ENCODE measurements at places on chromosomes 3 and 15.

DNA sequence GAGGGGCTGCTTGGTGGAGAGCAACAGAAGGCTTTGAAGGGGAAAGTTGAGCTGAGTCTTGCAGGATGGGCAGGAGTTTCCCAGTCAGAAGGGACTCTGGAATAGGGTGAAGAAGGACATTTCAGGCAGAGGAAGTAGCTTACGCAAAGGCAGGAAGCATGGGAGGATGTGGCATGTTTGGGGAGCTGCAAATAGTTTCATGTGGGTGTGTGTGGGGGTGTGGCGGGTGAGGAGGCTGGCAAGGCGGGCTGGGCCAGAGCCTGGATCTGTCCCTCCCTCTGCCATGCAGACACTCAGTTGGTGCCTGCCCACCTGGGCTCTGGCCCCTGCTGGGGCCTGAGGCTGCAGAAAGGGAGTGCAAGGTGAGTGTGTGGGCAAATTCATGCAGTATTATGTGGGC, 10.4 kb downstream of the TEX264 start:
- DNase-seq: no peak

GRCh38 chr15:81097890-81098280, 36.2 kb upstream of the CFAP161 start:
- DNase-seq: peak; percentile 60

GRCh38 chr3:99761415-99762165, 56.1 kb upstream of the CMSS1 start:
- DNase-seq: no peak

- peak; percentile 64 for DNase-seq
Measured at GRCh38 chr3:71585887-71586809, 2.6 kb upstream of the FOXP1 start.

DNA sequence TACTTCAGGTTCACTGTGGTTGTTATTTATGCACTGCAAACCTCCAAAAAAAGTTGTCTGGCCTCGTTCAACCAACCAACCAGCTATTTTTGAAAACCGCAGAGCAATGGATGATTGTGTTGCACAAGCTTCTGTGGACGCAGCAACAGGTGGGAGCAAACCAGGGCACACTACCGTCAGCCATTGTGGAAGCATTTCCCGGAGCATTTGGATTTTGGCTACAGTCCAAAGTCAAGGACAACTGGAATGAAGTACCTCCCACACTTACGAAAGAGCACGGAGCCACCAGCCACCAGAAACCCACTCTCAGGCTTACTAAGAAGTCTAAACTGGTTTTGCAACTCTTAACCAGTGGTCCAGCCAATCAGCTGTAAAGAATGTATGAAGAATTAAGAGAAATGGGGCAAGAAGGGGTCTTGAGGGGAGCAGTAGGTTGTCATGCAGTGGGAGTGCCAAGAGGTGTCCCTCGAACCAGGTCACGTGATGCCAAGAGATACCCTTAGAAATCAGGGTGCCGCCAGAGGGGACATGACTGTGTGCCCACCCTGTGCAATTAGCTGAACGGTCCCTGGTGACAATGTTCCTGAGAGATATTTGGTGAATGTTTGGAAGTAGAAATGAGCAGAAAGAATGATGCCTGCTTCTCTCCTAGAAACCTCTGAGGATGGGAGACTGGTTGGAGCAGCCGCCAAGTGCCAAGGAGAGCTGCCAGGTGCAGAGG, 68.9 kb upstream of the PCSK6 start:
- no peak for DNase-seq

GRCh38 chr15:43792761-43793476, 799 bp downstream of the SERF2 start:
- DNase-seq: no peak

GRCh38 chr15:69595009-69595791, 142.6 kb downstream of the RPLP1 start:
- peak; percentile 32 for DNase-seq

DNA sequence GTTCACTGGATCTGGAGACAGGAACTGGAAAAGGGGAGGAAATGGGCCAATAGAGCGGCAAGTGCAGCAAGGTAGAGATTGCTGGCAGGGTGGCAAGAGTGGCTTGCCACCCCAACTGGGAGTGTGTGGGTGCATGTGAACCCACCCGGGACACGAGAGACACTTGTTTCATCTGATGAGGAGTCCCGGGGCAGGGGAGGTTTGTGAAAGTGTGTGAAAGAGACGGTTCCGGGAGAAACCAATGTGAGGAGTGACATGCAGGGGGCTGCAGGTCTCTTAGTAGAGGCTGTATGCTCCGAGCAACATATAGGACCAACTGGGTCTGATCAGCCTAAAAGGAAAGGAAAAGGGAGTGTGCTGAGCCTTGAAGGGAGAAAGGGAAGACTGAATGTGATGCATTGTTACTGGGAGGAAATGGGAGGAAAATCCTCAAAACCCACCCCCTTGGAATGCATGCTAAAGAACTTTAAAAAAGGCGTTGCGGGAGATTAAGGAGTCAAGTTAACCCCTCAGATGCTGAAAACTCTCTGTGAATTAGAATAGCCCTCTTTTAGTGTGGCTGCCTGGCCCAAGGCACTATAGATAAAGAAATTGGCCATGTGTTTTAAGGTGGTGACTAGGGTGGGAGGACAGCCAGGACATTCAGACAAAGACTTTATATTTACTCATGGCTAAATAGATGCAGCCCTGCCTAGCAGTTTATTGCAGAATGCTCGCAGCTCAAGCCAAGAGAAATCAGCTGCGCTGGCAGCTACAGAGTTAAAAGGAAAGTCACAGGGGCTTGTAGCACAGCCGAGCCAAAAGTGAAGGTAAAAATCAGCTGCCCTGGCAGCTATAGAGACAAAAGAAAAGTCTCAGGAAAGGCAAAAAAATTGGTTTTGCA, 9.1 kb upstream of the SLC9C1 start:
- DNase-seq: no peak

GRCh38 chr15:94494732-94495131, 263.4 kb downstream of the MCTP2 start:
- DNase-seq: no peak

DNA sequence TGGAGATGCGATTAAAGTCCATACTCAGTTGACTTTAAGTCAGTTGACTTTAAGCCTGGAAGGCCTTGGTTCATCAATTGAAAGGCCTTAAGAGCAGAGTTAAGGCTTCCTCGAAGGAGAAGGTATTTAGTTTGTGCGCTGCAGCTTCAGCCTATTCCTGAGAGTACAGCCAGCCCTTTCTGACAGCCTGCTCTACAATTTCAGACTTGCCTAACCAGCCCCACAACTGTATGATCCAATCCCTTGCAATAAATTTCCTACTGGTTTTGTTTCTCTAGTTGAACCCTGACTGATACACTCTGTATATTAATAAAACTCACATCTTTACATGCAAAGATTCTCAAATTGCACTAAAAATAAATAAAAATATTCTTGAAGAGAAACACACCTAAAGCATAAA, 66.1 kb upstream of the RORA start:
- DNase-seq: no peak

DNA sequence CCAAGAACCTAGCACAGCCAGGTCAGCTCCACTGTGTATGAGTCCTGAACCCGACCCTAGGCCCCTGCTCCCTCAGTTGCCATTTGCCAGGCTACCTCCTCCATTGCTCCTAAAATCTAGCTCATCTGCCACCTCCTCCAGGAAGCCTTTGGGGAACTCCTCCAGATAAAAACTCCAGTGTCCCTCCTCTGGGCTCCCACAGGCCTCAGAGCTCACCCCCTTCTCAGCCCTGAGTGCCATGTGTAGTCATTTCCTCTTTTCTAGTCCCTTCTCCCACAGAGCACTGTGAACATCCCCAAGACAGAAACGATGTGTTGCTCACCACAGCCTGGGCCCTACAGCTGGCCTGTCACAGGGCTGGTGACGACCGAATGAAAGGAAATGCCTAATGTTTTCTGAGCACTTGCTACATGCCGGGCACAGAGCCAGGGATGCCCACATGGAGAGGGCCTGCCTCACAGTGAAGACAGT, 61.0 kb downstream of the IQSEC1 start:
- no peak for DNase-seq

DNA sequence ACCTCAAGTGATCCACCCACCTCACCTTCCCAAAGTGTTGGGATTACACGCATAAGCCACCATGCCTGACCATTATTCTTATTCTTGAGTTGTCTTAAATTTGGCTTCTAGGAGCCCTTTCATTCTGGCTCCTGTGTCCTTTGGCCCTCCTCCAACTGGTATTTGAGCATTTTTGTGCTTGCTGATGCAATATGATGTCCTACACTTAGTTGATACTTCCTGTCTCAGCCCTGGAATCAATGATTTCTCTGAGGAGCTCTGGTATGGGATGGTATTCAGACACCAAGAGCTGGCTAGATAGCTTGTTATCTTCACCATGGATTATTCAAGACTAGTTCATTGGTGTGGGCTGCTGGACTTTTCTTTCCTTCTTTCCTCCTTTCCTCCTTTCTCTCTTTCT, 25.4 kb downstream of the ZNF621 start:
- no peak for DNase-seq

GRCh38 chr15:79644091-79644490, 212.0 kb downstream of the MINAR1 start:
- DNase-seq: no peak

- DNase-seq: no peak
Measured at GRCh38 chr3:141394560-141394959, 26.3 kb downstream of the ZBTB38 start.

DNA sequence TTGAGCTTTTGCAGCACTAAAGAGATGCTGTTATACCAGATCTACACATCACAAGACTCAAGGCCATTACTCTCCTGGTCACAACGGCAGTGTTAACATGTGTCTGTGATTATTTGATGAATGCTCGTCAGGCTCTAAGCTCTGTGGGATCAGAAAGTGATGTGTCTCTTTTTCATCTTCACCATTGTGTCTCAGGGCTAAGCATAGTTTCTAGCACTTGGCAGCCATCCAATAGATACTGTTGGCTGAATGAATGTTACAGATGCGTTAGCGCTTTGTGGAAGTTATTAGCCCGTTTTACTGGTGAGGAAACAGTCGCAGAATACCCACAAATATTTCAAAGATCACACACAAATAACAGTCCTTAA, 1.2 kb upstream of the FAM81A start:
- DNase-seq: peak; percentile 15

DNA sequence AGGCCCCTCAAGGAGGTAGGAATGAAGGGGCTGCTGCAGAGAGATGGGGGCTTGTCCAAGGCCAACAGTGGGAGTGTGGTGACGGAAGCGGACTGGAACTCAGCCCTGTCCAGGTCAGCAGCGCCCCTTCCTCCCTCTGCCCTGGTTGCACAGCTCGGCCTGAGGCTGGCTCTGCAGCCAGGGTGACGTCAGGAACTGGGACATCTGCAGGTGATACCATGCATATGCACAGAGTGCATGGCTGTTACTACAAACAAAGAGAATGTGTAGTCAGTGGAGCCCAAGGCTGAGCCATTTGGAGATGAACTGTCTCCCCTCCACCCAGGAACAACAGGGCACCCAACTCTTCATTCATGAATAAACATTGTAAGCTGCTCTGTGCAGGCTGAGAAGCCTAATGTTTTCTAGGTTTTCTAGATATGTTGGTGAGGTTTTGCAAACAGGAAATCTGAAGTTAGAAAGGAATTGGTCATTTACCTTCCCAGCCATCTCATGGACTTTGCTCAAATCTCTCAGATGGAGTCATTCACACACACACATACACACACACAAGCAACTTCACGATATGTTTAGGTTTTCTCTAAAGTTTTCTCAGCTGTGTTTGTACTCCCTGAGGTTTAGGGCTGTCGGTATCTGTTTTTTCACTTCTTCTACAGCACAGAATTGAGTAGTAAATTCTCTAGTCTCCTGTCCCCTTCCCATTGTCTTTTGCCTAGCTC, 117.2 kb downstream of the TLE3 start:
- no peak for DNase-seq

DNA sequence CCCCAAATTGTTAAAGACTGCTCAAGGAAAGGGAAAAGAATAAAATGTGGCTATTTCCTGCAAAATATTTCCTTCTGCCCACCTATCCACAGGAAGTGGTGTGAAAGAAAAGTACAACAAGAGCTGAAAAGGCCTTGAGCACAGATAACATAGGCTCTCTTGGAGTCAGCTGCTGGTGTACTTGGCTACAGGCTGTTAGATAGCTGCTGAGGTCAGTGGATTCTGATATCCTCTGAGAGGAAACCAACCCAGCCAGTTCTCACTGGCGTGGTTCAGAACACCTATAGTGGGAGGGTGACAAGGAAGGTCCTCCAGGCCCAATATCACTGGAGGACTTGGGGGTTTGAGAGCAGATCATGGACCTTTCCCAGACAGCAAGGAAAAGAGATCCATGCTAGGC, 124.4 kb upstream of the GAP43 start:
- DNase-seq: no peak

DNA sequence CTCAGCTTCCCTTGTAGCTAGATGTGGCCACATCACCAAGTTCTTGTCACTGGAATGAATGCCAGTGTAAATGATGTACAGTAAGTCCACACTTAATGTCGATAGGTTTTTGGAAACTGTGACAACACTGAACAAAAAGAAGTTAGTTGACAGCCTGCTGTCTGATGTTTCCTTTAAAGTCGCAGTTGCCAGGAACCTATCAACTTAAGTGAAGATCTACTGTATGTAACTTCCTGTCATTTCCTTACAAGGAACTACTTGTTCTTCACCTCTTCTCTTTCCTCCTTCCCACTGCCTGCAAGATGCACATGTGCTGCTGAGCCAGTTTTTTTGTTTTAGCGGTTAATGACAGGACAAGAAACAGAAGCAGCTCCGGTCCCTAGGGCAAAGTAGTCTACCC, 44.6 kb downstream of the HDGFL3 start:
- no peak for DNase-seq

DNA sequence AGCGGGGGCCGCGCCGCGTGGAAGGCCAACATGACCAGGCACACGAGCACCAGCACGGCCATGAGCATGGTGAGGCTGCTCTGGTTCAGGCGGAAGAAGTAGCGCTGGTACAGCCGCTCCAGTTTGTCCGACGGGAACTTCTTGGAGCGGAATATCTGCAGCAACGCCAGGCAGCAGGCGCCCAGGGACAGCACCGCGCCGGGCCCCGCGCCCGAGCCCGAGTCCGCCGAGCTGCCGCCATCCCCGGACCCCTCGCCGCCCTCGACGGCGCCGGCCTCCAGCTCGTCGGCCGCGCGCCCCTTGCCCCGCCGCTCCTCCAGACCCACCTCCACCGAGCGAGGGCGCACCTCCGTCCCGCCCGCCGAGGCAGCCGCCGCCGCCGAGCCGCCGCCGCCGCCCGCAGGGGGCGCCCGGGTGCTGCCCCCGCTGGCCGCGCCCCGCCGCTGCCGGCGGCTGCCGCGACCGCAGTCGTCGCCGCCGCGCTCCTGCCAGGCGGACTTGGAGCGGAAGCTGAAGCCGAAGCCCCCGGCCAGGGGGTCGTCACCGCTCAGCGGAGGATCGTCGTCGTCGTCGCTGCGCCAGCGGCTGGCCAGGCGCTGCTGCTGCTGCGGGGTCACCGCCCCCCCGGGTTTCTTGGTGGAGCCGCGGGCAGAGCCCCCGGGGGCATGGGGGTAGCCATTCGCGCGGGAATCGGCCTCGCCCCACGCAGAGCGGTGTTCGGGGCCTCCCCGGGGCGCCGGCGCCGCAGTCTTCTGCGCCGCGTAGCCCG, 957 bp downstream of the ADCY5 start:
- DNase-seq: no peak

GRCh38 chr3:141796889-141797781, 33.9 kb downstream of the GRK7 start:
- peak; percentile 34 for DNase-seq

GRCh38 chr3:125386811-125387210, 11.7 kb upstream of the ZNF148 start:
- DNase-seq: no peak

- peak; percentile 17 for DNase-seq
Measured at GRCh38 chr3:16406166-16406565, 107.3 kb downstream of the RFTN1 start.

Data from cerebellar cortex (tissue), 1 donor.